ENCODE measurements at places on chromosomes 7 and 10.

DNA sequence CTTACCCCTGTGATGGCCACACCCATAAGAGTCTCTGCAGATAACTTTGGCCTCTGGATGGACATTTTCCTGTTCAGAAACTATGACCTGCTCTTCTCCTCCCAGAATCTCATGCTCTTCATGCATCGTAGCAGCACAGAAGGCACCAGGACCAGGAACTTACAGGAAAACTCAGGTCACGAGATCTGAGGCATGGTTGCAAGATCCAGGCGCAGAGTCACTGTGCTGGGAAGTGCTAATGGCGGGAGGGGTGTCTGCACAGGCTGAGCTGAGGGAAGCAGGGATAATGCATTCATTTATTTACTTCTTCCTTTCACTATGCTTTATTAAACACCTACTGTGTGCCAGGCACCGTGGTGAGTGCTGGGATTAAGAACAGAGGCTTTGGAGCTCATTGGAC, 48.2 kb upstream of the LOXL4 start:
- H3K4me1 ChIP-seq, result peaks cover 19% of the 10 kb centered on the region
- no peak for DNase-seq
- no peaks in the 10 kb centered on the region for H3K27me3 ChIP-seq
- no peak overlapping the region for H3K27ac ChIP-seq
- no peaks in the 10 kb centered on the region for H3K36me3 ChIP-seq

DNA sequence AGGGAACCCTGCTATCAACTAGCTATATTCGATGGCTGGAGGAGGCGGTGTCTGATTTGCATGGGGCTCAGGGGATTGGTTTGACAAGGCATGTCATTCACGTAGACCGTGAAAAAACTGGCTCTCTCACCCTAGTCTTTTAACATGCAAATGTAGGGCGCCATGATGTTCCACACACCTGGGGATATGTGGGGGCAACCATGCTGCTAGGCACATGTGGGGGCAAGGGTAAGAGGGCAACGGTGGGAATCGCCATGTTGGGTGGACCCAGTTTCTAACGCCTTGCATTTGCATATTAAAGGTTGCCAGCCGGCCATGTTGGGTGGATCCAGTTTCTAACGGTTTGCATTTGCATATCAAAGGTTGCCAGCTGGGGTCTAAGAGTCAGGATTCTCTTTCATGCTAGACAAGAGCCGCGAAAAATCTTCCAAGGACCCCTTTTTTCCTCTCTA, 419.2 kb upstream of the NFE2L3 start:
- H3K4me1 ChIP-seq, result no peaks in the 10 kb centered on the region
- H3K27ac ChIP-seq, result no peak overlapping the region
- H3K36me3 ChIP-seq, result no peaks in the 10 kb centered on the region
- no peak overlapping the region for H3K4me3 ChIP-seq

DNA sequence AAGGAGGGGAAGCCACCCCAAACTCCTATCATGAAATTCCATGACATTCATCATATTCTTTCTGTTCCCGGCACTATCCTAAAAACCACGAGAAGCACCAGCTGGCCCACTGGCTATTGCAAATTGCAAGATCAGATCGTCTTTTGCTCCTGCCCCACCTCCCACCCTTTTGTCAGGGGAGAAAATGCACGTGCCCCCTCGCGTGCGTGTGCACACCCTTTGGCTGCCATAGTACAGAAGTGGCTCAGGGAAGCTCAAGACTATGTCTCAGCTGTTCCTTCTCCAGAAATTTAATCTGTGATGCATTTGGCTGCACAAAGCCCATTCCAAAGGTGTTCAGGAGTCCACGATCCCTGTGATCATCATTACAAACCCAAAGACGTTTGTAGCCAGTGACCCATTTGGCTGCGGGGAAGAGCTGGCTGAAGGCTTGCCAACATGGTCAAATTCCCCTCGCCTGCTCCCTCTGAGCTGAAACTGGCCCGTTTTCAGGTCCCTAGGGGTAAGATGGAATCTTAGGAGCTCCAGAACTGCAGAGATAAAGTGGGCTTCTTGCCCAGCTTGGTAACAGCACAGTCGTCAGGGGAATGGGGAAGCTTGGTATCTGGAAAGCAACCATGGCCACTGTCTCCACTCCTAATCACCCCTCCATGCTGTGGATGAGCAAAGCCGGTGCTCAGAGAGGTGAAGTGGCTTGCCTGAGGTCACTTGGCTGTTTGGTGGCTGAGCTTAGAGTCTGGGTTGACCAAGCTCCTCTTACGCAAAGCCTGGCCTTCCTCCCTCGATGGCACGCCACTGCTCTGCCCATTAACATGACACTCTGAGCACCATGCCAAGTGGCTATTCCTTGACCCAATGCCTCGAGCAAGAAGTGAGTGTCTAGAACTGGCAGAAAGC, 155.4 kb downstream of the NEURL1 start:
- no peak overlapping the region for H3K4me3 ChIP-seq
- H3K36me3 ChIP-seq, result peaks cover 5% of the 10 kb centered on the region
- H3K4me1 ChIP-seq, result peaks cover 80% of the 10 kb centered on the region
- H3K27me3 ChIP-seq, result no peaks in the 10 kb centered on the region
- H3K27ac ChIP-seq, result peak overlapping the region; percentile 32

GRCh38 chr7:43891069-43891955, 15.1 kb downstream of the URGCP start:
- H3K27ac ChIP-seq, result no peak overlapping the region
- H3K4me3 ChIP-seq, result no peak overlapping the region
- H3K27me3 ChIP-seq, result no peaks in the 10 kb centered on the region
- peaks cover 18% of the 10 kb centered on the region for H3K4me1 ChIP-seq
- no peak for DNase-seq

GRCh38 chr10:94402843-94403379, 570 bp downstream of the TBC1D12 start:
- H3K4me1 ChIP-seq, result peaks cover 17% of the 10 kb centered on the region
- H3K27ac ChIP-seq, result peak overlapping the region; percentile 96
- peaks cover 4% of the 10 kb centered on the region for H3K27me3 ChIP-seq
- peak; percentile 54 for DNase-seq

DNA sequence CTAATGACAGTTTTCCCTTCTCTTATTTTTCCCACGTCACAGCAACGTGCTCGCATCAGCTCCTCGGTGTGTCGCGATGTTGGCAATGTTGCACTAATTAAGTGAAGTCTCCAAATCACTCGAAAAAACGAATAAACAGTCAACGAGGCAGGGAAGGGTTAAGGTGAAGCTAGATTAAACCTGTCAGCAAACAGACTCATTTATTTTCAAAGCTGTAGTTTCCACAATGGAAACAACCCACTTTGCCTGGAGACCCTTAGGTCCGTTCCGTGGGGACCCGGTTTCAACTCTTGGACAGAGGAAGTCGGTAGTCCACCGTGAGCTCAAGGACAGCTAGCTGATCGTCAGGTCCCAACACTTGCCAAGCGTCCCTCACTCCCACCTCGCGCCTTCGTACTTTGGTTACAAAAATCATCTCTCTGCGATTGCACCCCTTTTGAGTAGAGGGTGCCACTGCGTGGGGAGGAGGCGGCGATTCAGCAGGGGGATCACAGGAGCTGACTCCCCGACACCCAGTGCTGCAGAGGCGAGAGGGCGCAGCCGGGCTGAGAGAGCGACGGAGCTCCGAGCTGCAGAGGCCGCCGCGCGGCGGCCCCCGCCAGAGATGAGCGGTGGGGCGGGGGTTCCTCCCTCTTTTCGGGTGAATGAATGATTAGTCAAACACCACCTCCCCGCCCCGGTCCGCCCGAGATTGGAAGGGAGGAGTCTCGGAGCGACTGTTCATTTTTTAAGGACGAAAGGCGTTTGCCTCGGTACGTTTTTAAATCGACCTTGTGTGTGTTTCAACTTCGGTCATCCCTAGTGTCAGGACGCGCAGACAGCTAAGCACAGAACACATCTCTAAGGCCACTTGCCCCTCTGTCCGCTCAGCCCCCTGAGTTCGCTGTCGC, 1.3 kb upstream of the BMPER start:
- H3K27ac ChIP-seq, result peak overlapping the region; percentile 68
- peaks cover 14% of the 10 kb centered on the region for H3K4me1 ChIP-seq
- no peaks in the 10 kb centered on the region for H3K36me3 ChIP-seq
- peaks cover 19% of the 10 kb centered on the region for H3K27me3 ChIP-seq

Data from lower lobe of right lung (tissue), 2 donors.